ENCODE measurements at places on chromosomes 7 and 10. TPM values are rescaled to one million over a fixed set of nuclear protein-coding genes. Genes with fewer than 3 reads are reported as not detected.

Gene ZNF138
- polyA plus RNA-seq: 3.3 TPM

Gene NUP42
- 24.9 TPM for polyA plus RNA-seq

DNA sequence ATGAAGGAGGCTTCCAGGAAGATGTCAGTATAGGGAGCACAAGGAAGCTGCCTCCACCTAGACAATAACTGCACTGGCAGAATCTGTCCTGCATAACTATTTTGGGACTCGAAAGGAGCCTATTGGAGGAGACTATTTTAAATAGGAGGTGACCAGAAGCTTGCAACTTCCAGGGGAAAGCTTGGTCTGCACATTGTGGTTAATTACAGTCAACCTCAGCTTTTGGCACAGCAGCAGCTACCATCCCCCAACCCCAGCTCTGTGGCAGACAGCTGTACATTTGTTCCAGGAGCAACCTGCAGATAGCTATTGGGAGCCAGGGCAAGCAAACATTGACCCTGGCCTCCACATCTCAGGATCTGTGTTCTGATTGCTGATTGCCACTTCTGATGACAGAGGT is 46.3 kb upstream of the NANOS1 start:
- H3K27ac ChIP-seq: no peak overlapping the region
- no peaks in the 10 kb centered on the region for H3K36me3 ChIP-seq
- no peak overlapping the region for H3K4me3 ChIP-seq

DNA sequence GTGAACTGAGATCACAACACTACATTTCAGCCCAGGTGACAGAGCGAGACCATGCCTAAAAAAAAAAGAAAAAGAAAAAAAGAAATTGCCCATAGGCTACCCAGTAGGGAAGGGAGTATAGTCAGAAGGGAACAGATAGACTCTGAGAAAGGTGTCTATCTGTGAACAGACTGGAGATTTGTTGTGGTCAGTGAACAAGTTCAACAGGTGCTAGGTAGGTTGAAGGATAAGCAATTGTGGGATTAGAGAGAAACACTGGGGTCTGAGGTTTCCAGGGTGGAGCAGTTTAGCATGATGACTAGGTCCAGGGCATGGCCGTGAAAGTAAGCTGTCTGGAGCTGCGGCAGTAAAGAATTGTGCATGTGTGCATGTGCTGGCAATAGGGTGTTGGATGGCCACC is 6.9 kb downstream of the LRGUK start:
- no peaks in the 10 kb centered on the region for H3K36me3 ChIP-seq
- no peaks in the 10 kb centered on the region for H3K27me3 ChIP-seq
- H3K27ac ChIP-seq: no peak overlapping the region
- H3K4me1 ChIP-seq: no peaks in the 10 kb centered on the region

DNA sequence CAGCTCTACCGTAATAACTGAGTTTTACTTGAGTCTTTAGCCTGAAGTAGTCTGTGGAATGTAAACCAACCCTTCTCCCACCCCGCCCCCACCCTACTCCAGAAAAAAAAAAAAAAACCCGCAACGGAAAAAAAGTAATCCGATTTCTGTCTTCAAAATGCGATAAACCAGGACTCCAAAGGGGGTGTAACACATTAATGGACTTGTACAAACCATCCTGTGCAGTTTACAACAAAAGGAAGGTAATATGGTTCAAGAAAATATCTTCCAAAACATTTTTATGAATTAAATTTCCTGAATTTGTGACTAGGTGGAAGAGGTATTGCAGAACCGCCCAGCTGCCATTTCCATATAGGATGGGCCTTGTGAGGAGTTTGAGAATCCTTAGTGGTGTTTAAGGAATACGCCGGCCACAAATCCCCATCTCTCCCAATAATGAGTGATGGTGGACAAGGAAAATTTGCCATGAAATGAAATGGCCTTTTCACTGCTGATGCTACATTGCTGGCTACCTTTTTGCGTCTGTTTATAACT is 10.6 kb downstream of the SKIDA1 start:
- H3K4me1 ChIP-seq: no peaks in the 10 kb centered on the region
- no peak for DNase-seq
- H3K27me3 ChIP-seq: no peaks in the 10 kb centered on the region

DNA sequence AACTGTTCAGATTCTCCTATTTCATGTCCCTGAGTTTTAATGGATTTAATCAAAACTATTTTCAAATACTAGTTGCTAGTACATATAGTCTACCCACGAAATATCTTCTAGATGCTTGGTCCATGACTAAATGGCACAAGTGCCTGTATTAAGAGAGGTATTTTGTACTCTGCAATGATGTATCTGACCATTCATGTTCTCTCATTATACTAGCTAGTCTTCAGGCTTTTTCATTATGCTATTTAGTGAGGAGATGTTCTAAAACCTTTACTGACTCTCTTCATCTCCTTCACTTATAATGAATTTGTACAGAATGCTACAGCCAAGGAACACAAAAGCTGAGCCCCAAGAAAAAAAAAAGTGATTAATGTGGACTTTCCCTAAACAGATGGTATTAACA is 222.5 kb downstream of the AHR start:
- no peaks in the 10 kb centered on the region for H3K27me3 ChIP-seq
- no peaks in the 10 kb centered on the region for H3K4me1 ChIP-seq
- H3K4me3 ChIP-seq: no peak overlapping the region
- no peak for DNase-seq
- H3K27ac ChIP-seq: no peak overlapping the region

DNA sequence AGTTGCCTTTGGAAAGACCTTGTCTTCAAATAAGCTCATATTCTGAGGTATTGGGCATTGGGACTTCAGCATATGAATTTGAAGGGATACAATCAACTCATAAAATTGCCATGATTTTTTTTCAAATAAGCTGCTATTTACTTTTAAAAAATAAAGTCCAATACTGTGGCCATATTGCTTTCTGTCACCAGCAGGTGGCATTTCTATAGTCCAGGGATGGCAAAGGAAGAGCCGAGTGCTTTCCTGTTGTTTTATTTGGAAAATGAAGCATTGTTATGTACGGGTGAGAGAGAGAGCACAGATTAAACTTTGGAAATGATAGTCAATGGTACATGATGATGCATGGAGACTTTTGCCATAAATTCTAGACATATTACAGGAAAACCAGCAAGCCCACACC is 104.1 kb upstream of the DPP6 start:
- no peak for DNase-seq
- no peaks in the 10 kb centered on the region for H3K36me3 ChIP-seq
- no peaks in the 10 kb centered on the region for H3K27me3 ChIP-seq

GRCh38 chr10:68471586-68472408 is at the start of gene DNA2:
Gene DNA2, minus strand, starts transcription at chr10:68471973. Its CDS starts 109 bp downstream, at chr10:68471864.
- no peaks in the 10 kb centered on the region for H3K36me3 ChIP-seq
- H3K4me1 ChIP-seq: no peaks in the 10 kb centered on the region
- DNase-seq: peak; percentile 57
- peak within 1 kb of the TSS; percentile 33 for H3K4me3 ChIP-seq
- no peak within 1 kb of the TSS for H3K27ac ChIP-seq
- no peaks in the 10 kb centered on the region for H3K27me3 ChIP-seq

DNA sequence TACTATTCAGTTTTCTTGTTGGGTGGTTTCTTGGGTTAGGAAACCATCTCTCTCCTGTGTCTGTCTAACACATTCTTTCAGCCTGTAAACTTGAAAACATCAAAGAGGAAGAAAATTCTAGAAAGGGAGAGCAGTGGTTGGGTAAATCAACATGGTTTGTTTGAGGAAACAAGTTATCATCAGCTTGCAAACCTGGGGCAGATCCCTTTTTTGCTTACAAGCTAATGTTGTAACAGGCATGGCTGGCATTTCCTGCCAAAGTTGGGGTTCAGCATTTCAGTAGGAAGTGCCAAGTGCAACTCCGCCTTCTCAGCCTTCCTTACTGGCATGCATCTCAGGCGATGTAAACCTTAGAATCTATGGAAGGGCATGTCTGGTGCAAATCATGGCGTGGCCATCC is 112.6 kb downstream of the EEPD1 start:
- DNase-seq: peak; percentile 14
- no peaks in the 10 kb centered on the region for H3K36me3 ChIP-seq
- H3K4me3 ChIP-seq: no peak overlapping the region
- no peaks in the 10 kb centered on the region for H3K27me3 ChIP-seq
- no peaks in the 10 kb centered on the region for H3K4me1 ChIP-seq

DNA sequence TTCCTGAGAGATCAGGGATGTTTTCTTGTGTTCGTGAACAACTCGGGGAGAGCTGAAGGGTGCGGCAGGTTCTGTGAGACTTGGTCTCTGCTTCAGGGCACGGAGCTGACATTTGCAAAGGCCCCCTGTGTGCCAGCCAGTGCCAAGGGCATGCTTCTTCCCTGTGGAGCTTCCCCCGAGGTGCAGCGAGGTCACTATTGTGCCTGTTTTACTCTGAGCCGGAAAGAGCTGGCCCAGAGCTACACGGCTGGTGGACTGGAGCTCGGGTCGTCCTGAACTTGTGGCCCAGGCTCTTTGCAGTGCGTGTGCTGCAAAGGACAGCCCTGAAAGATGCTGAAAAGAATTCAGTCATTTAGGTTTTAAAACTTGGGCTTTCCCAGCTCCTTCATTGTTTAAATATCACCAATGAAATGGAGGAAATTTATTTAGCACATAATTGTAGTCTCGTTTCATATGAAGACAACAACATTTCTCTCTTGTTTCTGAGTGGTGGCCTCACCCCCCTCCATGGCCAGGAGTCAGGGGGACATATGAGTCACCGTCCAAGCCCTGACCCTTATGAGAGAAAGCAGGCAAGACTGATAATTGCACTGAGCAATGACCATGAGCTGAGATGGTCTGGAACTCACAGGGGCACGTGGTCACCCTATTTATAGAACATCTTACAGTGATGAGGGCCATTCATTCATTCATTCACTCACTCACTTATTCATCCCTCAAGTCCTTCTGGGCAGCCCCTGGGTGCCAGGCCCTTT is 102.6 kb downstream of the PTPRE start:
- no peak overlapping the region for H3K4me3 ChIP-seq
- H3K36me3 ChIP-seq: no peaks in the 10 kb centered on the region
- DNase-seq: no peak
- no peak overlapping the region for H3K27ac ChIP-seq
- no peaks in the 10 kb centered on the region for H3K27me3 ChIP-seq

GRCh38 chr10:124626759-124627380 is 117.3 kb downstream of the FAM53B start:
- DNase-seq: no peak
- H3K4me1 ChIP-seq: no peaks in the 10 kb centered on the region
- no peak overlapping the region for H3K4me3 ChIP-seq
- H3K36me3 ChIP-seq: no peaks in the 10 kb centered on the region

DNA sequence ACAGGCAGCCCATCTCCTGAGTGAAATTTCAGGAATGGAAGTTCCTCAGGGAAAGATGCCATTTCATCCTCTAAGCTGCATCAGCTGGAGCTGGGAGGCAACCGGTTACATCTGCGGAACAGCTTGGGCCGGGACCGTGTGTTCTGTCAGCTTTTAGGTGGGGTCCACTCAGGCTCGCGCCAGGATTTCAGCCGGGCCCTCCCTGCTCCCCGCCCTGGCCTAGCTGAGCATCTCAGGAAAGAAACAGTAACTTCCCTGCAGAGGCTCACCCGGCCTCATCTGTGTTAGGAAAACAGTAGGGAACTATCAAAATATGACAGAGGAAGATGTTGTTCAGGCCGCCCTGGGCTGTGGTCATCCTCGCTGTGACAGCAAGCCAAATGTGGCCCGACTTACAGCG is 110.4 kb downstream of the TRIL start:
- H3K4me3 ChIP-seq: no peak overlapping the region
- H3K27me3 ChIP-seq: no peaks in the 10 kb centered on the region
- peak; percentile 27 for DNase-seq
- no peak overlapping the region for H3K27ac ChIP-seq
- no peaks in the 10 kb centered on the region for H3K4me1 ChIP-seq
- H3K36me3 ChIP-seq: no peaks in the 10 kb centered on the region

Measured in pancreas (tissue), 10 donors.